Thymus (tissue), 14 donors: ENCODE measurements at places on chromosomes 12 and 14. TPM values are rescaled to one million over a fixed set of nuclear protein-coding genes. Genes with fewer than 3 reads are reported as not detected.

VASH1 gene
- 3.6 TPM for total RNA-seq

LHX5 gene
- total RNA-seq: under 0.01 TPM

STAB2 gene
- 0.24 TPM for total RNA-seq

WNT1 gene
- total RNA-seq: not detected

KRT72 gene
- 0.33 TPM for total RNA-seq

LMO3 gene
- total RNA-seq: 12.7 TPM

ORMDL2 gene
- total RNA-seq: 32.9 TPM
